ENCODE measurements at places on chromosomes 2 and 18.

DNA sequence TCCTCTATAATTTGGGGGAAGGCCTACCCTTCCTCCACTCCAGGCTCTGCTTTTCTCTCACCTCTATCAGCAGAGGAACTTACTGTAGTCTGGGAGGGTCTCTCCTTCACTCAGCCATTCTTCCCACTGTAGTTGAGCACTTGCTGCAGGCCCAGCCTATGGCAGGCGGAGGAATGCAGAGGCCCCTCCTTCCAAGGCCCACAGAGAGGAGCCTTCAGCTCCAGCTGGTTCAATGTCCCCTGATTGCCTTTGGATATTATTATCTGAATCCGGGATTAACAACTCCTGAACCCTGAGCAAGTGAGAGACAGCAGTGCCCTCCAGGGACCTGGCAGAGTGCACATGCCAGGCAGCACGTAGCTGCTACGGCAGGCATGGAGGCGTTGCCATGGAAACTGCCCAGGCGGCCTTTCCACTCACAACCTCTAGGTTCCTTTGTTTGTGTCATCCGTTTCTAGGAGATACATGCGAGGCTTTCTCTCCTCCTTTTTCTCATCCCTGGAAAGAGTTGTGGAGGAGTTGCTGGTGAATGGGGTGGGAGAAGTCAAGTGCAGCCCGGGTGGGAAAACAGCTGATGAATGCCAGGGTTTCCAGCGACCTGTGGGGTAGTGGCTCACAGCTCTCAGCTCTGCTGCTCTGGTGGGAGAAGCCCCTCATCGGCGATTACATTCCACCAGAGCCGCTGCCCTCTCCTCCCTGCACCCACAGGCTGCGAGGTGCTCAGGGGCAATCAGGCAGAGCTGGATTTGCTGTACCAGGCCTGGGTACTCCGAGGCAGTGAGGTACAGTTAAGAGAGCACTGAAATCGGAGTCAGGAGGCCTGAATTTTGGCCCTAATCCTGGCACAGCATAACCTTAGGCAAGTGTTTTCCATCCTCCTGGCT, 55.3 kb upstream of the HK2 start:
- no peak for DNase-seq

DNA sequence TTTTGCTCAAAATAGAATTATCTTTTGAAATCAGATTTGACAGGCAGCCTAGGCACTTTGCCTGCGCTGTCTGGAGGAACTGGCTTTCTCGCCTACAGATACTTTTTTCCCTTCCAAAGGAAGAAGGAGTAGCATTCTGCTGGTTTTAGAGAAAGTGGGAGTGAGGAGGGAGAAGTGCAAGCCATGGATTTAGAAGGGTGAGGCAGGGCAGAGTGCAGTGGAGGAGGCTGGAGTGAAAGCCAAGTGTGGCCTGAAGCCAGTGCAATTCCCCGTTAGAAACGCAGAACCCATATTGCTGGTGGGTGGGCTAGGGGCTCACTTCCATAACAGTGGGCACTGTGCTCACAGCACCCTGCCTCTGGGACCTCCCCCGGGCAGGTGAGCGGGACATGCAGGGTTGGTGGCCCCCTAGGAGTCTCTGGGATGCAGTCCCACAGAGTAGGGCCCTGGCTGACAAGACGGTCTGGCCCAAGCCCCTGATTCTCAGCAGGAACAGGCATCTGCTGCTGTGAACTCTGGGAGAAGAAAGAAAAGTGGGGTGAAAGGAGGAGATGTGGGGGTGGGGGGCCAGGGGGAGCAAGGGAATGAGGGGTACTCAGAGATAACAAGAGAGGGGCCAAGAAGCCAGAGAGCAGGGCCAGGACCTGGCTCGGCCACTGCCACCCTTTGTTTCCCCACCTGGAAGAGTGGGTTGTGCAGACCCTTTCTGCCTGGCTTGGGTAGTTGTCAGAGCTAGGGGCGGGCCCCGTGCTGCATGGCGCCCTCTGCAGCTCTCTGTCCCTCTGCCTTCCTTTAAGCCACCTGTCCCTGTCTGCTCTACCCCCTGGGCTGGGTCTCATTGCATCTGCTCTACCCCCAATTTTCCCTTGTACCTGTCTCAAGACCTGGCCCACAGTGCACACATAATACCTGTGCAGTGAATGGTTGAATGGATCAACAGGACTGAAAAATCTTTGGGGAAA, 273.5 kb upstream of the HS6ST1 start:
- DNase-seq: no peak

DNA sequence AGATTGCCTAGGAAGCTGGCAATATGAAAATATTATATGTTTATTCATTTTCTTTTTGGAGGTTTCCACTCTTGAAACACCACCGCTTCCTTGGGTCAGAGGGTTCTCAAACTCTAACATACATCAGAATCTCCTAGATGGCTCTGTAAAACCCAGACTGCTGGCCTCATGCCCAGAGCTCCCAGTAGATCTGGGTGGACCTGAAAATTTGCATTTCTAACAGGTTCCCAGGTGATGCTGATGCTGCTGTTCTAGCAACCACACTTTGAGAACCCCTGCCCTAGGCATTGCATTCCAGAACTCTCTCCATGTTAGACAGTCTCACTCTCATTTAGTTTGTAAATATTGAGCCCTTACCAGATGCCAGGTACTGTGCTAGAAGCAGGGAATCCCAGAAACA, 139.4 kb downstream of the FAM210A start:
- DNase-seq: no peak

- no peak for DNase-seq
These were observed 9.3 kb downstream of the NFE2L2 start for GRCh38 chr2:177255227-177255601.

DNA sequence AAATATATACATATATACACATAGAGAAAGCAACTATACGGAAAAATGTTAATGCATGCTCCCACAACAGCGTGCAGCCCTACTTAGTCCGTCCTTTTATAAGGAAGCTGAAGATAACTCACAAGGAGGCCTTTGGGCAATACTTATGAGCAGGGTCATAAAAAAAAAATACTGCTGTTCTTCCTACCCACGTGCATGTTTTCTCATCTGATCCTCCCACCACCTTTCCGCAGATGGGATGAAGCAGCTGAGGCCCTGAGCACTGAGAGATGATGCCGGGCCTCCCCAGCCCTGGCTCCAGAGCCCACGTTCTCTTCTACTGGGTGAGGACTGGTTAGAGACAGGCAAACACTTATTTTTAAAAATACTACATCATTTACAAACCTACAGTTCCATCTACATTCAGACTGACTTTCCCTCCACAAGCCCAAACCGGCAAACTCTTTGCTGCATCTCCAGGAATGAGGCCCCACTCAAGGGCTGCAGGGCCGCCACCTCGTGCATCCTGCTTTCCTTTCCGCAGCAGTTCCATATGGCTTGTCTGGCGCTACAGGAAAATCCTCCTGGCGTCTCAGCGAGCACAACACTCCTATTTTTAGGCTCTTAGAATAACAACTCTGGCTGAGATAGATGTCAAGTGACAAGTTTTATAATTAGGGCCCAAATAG, 41.6 kb downstream of the TBC1D8 start:
- peak; percentile 29 for DNase-seq

DNA sequence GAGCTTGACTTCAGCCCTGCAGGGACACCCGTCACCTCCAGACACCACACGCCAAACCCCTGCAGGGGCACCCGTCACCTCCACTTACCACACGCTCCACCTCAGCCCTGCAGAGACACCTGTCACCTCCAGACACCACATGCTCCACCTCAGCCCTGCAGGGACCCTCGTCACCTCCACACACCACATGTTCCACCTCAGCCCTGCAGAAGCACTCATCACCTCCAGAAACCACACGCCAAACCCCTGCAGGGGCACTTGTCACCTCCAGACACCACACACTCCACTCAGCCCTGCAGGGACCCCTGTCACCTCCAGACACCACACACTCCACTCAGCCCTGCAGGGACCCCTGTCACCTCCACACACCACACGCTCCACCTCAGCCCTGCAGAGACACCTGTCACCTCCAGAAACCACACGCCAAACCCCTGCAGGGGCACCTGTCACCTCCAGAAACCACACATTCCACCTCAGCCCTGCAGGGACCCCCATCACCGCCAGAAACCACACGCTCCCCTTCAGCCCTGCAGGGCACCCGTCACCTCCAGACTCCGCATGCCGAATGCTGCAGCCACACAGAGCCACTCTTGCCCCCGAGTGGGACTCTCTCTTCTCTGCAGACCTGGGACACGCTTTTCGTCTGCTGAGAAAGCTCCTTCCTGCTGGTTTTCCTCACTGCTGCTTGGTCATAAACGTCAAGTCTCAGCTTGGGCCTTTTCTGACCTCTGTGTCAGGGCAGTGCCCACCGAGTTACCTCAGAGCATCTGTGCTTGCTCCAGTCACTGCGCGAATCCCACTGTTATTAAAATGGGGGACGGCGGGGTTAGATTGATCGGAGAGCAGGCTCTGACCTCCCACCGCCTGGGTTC, 77.5 kb upstream of the SALL3 start:
- no peak for DNase-seq
